ENCODE measurements at places on chromosomes 12 and 14.

- no peak for DNase-seq
These were observed 19.3 kb downstream of the FMNL3 start for GRCh38 chr12:49687941-49688340.

DNA sequence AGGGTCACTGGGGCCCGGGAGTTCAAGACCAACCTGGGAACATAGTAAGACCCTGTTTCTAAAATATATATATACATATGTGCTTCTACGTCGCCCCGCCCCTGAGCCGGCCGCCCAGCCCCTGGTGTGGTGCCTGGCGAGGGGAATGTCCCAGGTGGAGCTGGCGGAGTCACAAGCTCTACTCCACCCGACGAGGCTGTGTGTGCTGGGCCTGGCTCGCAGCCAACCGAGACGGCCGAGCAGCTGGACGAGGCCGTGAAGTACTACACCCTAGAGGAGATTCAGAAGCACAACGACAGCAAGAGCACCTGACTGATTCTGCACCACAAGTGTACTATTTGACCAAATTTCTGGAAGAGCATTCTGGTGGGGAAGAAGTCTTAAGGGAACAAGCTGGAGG, 22.1 kb upstream of the ITPK1 start:
- DNase-seq = no peak

DNA sequence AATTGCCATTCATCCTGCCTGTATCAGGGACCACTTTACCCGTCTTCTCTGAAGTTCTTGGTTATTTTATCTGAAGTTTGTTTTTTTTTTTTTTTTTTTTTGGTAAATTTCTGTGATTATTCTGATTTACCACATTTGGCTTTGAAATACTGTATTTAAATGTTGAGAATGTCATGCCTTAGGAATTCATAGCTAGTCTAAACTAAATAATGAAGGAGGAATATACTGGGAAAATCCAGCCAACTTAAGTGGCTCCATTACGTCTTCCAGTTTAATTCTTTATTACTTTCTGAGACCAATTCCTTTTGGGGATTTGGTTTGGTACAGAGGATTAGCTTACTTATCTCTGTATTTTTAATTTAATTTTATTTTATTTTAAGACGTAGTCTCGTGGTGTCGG, 60.3 kb upstream of the KCNMB4 start:
- DNase-seq = no peak

DNA sequence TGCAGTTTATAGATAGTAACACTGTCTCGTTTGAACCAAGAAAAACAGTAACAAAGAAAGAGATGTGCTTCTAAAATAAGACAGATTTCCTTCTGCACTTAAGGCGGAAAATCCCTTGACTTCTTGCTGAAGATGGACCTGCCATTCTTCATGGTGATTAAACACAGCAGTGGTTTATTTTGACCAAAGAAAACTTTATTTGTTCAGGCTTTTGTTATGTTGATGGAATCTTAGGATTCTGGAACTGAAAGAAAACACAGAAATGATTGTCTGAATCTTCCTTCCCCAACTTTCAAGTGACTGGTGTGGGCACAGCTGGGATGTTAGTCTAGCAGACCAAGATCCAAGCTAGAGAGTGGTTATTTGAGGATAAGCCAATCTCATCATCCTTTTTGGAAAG, 72.2 kb downstream of the DACT1 start:
- DNase-seq = no peak

DNA sequence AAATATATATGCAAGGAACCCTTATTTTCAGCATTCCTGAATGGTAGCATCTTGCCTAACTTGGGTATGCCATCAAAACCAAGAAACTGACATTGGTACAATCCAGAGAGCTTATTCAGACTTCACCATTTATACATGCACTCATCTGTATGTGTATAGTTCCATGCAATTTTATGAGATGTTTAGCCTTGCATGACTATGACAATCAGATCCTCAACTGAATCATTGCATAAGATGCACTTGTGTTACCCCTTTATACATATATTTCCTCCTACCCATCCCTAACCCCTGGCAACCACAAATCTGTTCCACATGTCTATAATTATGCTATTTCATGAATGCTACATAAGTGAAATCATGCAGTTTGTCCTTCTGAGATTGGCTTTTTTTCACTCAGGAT, 37.0 kb upstream of the PPFIBP1 start:
- no peak for DNase-seq

GRCh38 chr14:75175677-75176141, 703 bp downstream of the TMED10 start:
- no peak for DNase-seq

DNA sequence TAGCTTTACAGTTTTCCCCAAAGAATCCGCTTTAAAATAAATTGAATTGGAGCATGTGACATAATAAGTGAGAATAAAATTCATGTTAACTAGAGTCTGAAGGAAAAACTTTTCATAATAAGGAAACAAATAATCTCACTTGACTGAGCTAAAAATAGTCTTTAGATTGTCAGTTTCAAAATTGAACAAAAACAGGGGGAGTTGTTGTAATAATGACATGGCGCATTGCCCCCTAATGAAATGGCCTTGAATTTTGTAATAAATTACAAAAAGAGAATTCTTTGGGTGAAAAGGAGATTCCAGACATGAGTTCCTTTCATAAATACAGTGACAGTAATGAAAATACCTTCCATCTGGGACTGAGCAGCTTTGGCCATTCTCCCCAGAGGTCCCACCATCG, 178.6 kb downstream of the EFCAB11 start:
- DNase-seq = no peak

DNA sequence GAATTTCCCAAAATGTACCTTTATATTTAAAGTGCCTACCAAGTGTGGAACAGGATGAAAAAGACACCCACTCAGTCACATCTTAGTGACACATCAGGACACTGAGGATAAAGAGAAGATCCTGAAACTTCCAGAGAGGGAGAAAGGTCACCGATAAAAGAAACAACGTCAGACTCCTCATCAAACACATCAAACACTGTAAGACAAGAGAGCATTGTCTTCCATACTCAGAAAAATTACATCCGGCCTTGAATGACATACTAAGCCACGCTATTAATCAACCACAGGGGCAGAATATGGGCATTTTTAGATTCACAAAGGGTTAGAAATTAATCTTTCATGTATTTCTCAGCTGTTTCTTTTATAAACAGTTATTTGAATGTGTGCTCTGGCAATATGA, 490.3 kb downstream of the APAF1 start:
- no peak for DNase-seq

DNA sequence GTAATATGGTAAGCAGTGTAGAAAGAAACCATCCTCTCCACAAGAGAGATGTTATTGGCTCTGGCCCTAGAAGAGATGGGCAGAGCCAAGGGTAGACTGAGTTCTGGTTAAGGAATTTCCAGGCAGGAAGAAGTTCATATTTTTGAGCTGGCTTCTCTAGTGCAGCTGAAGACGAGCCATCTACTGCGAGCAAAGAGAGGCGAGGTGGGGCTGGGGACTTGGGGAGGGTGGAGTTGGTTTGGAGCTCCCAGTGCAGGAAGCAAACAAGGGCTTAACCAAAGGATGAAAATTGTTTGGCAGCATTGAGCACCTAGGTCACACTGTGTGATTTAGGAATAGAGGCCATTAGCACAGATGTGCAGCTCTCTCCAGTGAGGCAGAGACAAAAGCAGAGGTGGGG, 239.6 kb downstream of the ZFP36L1 start:
- DNase-seq = no peak

DNA sequence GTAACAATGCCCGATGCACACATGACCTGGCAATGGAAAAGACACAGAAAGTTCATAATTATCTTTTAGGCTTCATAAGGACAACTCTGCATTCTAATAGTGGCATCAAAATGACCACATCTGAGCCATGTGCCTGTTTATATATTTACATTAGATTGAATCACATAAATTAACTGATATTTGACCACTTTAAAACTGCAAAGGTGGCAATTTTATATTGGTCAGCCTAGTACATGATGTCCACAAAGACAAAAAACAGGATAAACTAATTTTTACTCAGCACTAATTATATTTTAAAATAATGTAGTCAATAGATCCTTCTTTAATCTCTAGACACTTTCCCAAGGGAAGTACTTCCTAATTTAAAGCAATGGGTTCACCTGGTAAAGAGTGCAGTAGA, 12.0 kb upstream of the OVCH1 start:
- DNase-seq = no peak

DNA sequence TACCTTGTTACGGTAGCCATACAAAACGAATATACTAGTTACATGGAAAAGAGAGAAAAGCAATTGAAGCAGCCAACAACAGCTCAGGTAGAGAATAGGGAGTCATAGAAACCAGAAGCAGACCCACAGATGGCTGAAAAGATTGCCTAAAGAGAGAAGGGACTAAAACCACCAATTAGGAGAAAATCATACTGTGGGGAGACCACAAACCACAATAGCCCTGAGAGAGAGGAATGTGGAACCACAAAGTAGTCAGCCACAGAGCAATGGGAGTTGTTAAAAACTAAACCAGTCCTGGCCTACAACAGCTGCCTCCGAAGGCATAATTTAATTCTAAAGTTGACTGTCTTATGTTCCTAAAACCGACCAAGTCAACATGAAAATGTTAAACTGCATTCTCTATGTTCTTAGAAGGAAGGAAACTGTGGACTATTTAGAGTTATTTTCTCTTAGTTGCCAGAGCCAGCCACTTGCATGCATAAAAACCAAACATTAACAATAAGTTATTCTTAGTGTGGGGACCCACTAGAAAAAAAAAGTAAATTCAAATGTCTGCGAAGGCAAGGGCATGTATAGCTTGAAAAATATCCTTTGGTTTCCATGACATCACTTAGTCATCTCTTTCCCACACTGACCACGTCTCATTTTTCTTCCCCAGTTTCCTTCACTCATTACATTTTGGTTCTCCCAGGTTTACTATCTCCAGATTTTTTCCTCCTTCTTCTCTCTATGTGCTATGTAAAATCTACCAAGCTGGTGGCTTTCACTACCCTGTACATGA, 398.1 kb downstream of the NOVA1 start:
- no peak for DNase-seq

DNA sequence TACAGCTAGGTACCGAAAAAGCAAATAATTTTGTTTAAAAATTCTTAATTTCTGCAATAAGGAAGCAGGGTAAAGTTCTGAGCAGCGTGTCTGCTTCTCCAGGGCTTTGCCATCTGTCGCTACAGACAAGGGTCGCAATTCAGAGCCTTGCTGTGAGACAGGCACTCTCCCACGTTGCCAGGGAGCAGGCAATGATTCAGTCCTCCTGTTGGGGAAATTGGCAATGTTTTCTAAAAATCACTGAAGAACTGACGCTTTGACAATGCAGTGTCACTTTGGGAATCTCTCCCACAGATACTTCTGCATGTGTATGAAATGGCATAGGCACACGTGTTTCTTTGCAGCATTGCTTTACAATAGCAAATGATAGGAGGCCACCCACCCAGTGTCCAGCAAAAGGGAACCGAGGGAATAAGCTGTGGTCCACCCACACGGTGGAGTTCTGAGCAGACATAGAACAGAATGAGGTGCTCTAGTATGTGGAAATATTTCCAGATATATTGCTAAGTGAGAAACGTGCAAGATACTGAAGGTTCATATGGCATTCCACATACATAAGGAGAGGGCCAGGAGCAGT, 16.0 kb upstream of the HIP1R start:
- DNase-seq = no peak

- DNase-seq = no peak
These were observed 74.2 kb downstream of the ZFC3H1 start for GRCh38 chr12:71589478-71589881.

DNA sequence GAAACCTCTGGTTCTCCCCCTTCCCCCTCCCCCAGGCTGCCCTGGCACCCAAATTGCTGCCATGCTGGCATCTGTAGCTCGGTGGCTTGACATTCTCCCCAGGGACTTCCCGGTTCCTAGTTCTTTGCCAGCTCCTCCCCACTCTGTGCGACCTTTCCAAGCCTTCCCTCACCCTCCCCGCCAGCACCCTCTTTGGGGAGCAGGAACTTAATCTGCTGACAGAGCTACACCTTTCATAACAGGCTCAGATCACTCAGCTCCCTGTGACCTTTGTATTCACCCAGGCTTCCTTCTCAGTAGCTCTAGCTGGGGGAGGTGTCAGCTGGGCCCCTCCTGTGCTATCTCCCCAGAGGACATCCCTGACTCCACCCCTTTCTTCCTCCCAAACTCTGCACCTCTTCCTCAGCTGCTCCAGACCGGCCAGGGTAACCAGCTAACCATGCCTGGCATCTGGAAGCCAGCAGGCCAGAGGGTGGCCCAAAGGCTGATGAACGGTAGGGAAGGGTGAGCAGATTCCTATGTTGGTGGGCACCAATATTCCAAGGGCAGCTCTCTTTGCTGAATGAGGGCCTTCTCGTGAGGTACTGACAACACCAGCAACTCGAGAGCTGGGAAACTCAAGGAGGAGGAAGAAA, 1.8 kb upstream of the COX14 start:
- no peak for DNase-seq

DNA sequence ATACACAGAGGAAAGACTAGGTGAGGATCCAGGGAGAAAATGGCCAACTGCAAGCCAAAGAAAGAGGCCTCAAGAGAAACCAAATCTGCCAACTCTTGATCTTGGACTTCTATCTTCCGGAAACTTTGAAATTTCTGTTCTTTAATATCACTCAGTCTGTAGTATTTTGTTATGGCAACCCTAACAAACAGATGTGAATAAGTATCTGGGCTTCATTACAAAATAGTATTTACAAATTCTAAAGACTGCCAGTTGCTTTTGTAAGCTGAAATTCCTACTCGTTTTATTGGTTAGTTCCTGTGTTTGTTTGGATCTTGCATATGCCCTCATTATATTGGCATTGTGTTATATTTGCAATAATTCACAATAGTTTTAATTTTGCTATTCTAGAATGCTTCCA, 143.2 kb upstream of the USP15 start:
- DNase-seq = no peak

GRCh38 chr14:101179691-101180211, 276.2 kb upstream of the RTL1 start:
- no peak for DNase-seq

- no peak for DNase-seq
These were observed 73.4 kb upstream of the AVPR1A start for GRCh38 chr12:63224396-63224795.

- DNase-seq = no peak
These were observed 20.3 kb upstream of the ADIPOR2 start for GRCh38 chr12:1670358-1671268.

- no peak for DNase-seq
These were observed 48.8 kb upstream of the KRR1 start for GRCh38 chr12:75560167-75560566.

Measured in stimulated activated CD8-positive, alpha-beta memory T cell treated with anti-CD3 and anti-CD28 coated beads, Interleukin-7, amount 100 ng/mL, for 1 hour (primary cell).